ENCODE measurements at places on chromosomes 4 and X. TPM values are rescaled to one million over a fixed set of nuclear protein-coding genes. Genes with fewer than 3 reads are reported as not detected.

DNA sequence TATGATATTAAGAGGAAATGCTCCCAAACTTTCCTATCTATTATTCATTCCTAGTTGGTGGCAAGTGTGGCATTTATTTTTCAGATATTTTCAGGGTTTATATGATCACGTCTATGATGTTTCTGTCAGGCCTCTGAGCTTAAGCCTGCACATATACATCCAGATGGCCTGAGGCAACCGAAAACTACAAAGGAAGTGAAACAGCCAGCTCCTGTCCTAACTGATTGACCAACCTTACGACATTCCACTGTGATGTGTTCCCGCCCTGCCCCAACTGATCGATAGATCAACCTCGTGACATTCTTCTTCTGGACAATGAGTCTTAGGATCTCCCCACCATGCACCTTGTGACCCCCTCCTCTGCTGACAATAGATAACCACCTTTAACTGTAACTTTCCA, 67.6 kb upstream of the CTSO start:
- DNase-seq = no peak

GRCh38 chr4:183099537-183100297, 660 bp downstream of the WWC2 start:
- DNase-seq = peak; percentile 51

DNA sequence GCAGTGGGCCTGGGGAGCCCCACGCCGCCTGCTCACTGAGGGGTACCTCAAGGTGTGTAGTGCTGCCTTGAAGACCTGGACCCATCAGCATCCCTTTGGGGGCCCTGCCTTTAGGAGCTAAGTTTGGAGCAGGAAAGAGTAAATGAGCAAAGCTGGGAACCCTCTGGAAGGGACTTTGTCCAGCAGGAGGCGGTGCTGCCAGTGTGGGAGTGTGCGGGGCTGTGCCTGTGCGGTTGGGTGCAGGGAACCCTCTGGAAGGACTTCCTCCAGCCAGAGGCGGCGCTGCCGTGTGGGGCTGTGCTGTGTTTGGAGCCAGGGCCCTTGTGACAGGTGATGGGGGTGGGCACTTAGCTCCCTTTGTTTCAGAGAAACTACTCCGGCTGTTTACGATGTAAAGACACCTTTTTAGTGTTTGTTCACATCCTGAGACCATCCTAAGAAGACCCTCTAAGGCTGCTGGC, 25.8 kb downstream of the RGS12 start:
- DNase-seq = no peak

GRCh38 chr4:129738175-129738574, 642.2 kb downstream of the C4orf33 start:
- DNase-seq = no peak

DNA sequence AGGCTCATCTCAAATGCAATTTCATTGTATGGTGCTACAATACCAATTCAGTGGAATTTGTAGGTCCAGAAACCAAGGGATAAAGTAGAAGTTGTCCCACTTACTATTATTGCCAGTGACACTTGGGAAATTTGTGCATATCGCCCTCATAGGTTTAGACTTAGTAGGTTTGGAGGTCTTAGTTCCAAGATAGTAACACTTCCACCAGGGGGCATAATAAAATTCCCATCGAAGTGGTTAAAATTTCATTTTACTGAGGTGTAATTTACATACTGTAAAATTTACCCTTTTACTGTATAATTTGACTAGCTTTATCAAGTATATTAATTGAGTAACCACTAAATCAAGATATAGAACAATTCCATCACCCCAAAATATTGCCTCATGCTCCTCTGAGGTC, 174.6 kb downstream of the INPP4B start:
- DNase-seq = no peak

The SSX2B gene
- not detected for total RNA-seq

The UGT2B15 gene
- total RNA-seq = not detected

All from myocyte (in vitro differentiated cells).